ENCODE measurements at places on chromosomes 16 and 17. TPM values are rescaled to one million over a fixed set of nuclear protein-coding genes. Genes with fewer than 3 reads are reported as not detected.

GRCh38 chr17:50487213-50488096 is 8.8 kb downstream of the RSAD1 start:
- no peak overlapping the region for H3K4me3 ChIP-seq
- no peaks in the 10 kb centered on the region for H3K4me1 ChIP-seq
- peaks cover 36% of the 10 kb centered on the region for H3K36me3 ChIP-seq
- no peaks in the 10 kb centered on the region for H3K27me3 ChIP-seq

DNA sequence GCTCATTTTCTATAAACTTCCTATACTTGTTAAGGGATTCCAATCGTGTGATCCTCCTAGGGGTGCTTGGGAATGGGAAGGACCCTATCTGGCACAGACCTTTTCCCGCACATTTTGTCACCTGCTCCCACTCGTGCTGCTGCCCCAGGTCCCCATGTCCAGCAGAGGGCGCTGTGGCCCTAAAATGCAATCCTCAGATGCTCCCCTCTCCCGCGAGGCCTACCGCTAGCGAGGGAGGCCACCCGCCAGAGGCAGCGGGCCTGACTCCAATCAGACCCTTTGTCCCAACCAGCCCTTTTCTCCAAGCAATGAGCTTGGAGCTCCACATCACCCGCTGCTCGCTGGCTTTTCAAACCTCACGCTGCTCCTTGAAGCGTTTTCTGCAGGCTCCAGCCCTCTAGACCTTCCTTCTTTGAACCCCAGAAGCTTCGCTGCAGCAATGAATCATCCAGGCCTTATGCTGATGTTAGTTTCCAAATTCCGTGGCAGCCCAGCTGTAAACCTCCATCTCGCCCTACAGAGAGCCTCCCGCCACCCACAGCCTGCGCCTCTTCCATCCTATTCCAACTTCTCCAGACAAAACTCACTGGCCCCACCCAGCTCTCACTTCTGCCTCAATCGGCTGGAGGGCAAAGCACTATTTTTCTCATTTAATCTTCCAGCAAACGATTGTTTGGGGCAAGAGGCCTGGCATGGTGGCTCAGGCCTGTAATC is 23.6 kb upstream of the FZD2 start:
- H3K27ac ChIP-seq: peak overlapping the region; percentile 87
- H3K36me3 ChIP-seq: no peaks in the 10 kb centered on the region
- DNase-seq: peak; percentile 69
- H3K4me1 ChIP-seq: peaks cover 19% of the 10 kb centered on the region
- peak overlapping the region; percentile 24 for H3K4me3 ChIP-seq
- H3K27me3 ChIP-seq: no peaks in the 10 kb centered on the region

- H3K27ac ChIP-seq: no peak overlapping the region
- DNase-seq: no peak
- H3K4me1 ChIP-seq: no peaks in the 10 kb centered on the region
- no peak overlapping the region for H3K4me3 ChIP-seq
- H3K27me3 ChIP-seq: no peaks in the 10 kb centered on the region
Measured at GRCh38 chr16:31819948-31820347, 53.7 kb upstream of the ZNF267 start.

- peak; percentile 87 for DNase-seq
- H3K36me3 ChIP-seq: peaks cover 16% of the 10 kb centered on the region
- H3K4me3 ChIP-seq: peak within 1 kb of the TSS; percentile 80
- H3K4me1 ChIP-seq: peaks cover 13% of the 10 kb centered on the region
- H3K27me3 ChIP-seq: no peaks in the 10 kb centered on the region
Measured at GRCh38 chr17:3723556-3724377, at the start of gene HASPIN. TSS of gene HASPIN (plus strand) at chr17:3723903. CDS start at chr17:3723936, 33 bp downstream.

- H3K36me3 ChIP-seq: no peaks in the 10 kb centered on the region
- DNase-seq: no peak
- no peak overlapping the region for H3K27ac ChIP-seq
- H3K4me1 ChIP-seq: no peaks in the 10 kb centered on the region
Measured at GRCh38 chr17:44444735-44445105, 55.3 kb upstream of the ITGA2B start.

DNA sequence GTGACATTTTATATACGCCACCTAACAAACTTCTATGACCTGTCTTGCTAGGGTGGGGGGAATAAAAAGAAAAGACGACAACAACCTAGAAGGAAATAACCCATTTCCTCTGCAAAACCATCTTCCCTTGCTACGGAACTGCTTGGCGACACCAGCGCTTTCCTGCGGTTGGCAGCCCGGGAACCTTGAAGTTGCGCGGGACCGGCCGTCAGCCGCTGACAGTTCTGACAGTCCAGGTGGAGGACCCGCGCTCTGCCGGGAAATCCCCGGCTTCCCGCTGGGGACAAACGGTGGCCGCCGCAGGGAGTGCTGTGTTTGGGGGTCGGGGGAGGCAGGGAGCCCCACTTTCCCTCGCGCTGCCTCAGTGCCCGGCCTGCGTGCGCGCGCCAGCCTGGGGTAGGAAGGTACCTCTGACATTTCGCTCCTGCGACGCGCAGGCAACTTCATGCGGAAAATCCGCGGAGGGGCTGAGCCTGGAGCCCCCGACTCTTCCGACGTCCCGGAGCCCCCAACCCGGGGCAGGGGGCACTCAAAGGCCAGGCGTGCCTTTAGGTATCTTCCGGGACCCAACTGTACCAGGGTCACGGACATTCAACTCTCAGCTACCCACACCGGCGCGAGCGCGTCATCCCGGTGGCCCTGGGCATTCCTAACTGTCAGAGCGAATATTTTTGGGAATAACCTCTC is 516 bp downstream of the SLC16A6 start:
- H3K36me3 ChIP-seq: no peaks in the 10 kb centered on the region
- DNase-seq: no peak
- peak overlapping the region; percentile 64 for H3K27ac ChIP-seq
- H3K4me1 ChIP-seq: peaks cover 26% of the 10 kb centered on the region
- peak overlapping the region; percentile 59 for H3K4me3 ChIP-seq

- no peak overlapping the region for H3K27ac ChIP-seq
- H3K4me3 ChIP-seq: no peak overlapping the region
- no peaks in the 10 kb centered on the region for H3K4me1 ChIP-seq
- H3K36me3 ChIP-seq: no peaks in the 10 kb centered on the region
Measured at GRCh38 chr16:53022374-53022773, 30.3 kb downstream of the CHD9NB start.

GRCh38 chr16:58454178-58454577 is 45.8 kb upstream of the NDRG4 start:
- no peak for DNase-seq
- H3K27ac ChIP-seq: no peak overlapping the region
- peaks cover 9% of the 10 kb centered on the region for H3K4me1 ChIP-seq
- no peak overlapping the region for H3K4me3 ChIP-seq

The CHST5 gene
- total RNA-seq: 0.89 TPM

The P3H4 gene
- 18.8 TPM for total RNA-seq

The TBC1D3I gene
- not detected for total RNA-seq

The LGALS9B gene
- not detected for total RNA-seq

The CFAP97D1 gene
- 0.10 TPM for total RNA-seq
